Retina (tissue), 1 donor: ENCODE measurements at places on chromosomes 12 and 14.

GRCh38 chr12:65649126-65649525 is 175.2 kb upstream of the HMGA2 start:
- DNase-seq, result no peak

GRCh38 chr14:92728759-92729364 is 19.6 kb downstream of the LGMN start:
- DNase-seq, result no peak

DNA sequence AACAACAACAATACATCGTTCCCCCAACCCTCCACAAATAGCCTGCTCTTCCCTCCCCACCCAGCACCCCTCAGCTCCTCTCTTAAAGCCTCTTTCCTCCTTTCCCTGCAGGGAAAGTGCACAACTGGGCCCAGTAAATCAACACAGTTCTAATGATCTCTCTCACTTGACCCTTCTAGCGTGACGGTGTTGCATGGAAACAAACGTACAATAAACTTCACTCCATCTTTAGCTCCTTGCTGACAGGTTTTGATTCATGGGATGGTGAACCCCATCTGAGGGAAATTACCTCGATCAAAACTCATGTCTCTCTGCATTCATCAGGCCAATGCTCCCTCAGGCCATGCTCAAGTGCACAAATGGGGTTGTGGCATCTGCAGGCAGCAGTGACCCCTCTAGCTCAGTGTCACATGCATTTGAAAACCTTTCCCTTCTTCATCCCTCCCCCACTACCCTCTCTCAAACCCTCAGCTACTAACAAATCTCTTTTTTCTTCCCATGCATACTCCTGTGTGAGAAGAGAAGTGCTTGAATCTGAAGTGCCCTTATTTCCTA is 22.9 kb downstream of the GDF11 start:
- no peak for DNase-seq

DNA sequence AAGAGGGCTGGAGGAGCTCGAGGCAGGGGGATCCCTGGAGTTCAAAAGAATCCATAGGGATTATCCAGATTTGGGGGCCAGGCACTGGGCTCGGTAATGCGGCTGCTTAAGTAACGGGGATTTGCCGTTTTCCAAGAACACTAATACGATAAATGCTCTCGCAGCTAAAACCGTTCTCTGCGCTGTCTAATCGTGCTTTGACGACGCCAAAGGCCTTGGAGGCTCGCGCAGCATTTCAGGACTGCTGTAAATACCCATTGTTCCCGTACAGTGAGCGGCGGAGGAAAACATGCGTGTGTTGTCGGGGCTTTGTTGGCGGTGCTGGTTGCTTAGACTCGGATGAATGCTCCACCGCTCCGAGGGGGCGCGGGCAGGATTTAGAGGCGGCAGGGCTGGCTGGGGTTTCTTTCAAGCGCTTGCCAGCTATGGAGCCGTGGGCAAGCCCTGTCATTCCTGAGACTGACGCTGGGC is 26.2 kb downstream of the DIO3 start:
- peak; percentile 85 for DNase-seq

GRCh38 chr12:58288190-58288589 is 346.8 kb downstream of the ATP23 start:
- DNase-seq, result no peak

- DNase-seq, result no peak
Measured at GRCh38 chr14:24664366-24664765, 30.4 kb upstream of the GZMB start.

DNA sequence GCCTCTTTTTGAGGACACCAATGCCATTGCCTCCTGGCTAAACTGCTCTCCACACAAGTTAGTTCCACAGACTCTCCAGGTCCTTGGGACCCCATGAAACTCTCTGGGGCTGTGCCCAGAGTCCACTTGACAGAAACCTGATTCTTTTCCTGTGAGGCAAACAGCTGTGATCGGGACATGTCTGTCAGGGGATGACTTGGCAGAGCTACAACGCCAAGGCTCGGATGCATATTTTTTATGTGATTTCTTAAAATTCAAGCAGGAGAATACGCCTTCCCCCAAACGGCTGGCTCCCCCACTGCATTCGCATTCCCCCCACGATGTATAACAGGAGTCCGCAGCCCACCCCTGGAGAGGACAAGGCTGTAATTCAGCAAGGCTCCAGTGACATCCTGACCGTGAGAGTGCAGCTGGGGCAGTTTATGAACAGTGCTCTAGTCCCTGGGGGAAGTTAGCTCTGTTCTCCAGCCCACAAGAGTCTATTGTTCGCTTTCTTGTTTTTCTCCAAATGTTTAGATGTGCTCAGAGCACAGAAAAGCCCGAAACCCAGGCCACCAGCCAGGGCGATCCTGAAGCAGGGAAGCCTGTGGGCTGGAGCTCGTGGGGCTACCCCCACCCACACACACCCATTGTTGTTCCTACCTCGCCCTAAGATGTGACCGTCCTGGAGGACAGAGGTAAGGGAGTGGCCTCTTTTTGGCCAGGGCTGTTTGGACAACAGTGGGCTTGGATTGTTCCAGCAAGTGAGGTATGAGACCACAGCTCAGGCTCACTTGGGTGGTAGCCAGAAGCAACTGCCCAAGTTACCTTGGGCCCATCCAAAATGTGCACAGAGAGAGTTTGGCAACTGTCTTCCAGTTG is 159.5 kb downstream of the ZFP36L1 start:
- no peak for DNase-seq

GRCh38 chr12:106907411-106907810 is 48.3 kb upstream of the TMEM263 start:
- no peak for DNase-seq

- no peak for DNase-seq
Measured at GRCh38 chr12:93352321-93352720, 25.4 kb upstream of the NUDT4 start.

- peak; percentile 44 for DNase-seq
Measured at GRCh38 chr14:70073924-70074566, 114.7 kb downstream of the SLC8A3 start.
